Tibial artery (tissue), 4 donors: ENCODE measurements at places on chromosomes 11 and 22.
A peak's percentile ranks its signal among the peaks of the same experiment; 100 is the strongest.

DNA sequence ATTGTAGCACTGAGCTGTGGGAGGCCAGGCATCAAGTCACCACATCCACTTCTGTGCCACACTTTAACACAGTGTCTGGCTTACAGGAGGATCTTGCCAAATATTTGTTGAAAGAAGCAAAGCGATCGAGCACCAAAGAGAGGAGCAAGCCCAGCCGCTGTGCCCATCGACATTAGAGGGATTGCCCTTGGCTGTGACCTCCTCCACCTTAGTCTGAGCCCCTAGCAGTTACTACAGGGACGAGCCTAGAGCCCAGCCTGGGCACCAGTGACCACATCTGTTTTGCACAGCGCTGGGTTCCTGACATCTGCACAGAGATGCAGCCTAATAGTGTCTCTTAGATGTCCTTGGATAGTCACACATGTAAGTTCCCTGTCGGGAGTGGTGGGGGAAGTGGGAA is 17.7 kb downstream of the GRIK4 start:
- DNase-seq: no peak

DNA sequence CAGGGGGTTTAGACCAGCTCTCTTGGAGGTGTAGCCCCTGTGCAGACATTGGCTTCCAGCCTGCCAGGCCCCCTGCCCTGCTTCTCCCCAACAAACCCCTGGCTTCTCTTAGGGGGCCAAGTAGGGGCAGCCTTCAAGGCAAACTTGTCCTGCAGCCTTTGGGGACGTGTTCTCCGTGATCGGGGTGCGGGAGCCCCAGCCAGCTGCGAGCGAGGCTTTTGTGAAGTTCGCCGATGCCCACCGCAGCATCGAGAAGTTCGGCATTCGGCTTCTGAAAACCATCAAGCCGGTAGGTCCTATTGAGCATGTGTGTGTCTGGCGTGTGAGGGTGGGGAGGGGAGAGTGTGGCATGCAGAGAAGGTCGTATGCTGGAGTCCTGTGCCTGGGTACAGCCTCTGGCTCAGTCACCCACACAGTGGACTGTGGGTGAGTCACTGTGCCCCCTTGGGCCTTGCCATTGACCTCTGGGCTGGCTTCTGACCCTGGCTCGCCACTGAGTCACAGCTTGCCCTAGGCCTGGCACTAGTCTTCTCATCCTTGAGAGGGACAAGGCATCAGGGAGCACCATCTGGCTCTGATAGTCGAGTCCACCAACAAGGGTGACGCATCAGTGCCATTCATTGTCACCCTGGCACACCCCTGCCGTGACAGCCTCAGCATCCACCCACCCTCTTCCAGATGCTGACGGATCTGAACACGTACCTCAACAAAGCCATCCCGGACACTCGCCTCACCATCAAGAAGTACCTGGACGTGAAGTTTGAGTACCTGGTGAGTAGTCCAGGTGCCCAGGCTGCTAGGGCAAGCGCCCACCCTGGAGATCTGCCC is 11.4 kb downstream of the SLC16A8 start:
- DNase-seq: no peak

GRCh38 chr11:73585834-73586575 is 11.9 kb downstream of the FAM168A start:
- DNase-seq: no peak

GRCh38 chr11:43576320-43576802 is 104.2 kb upstream of the HSD17B12 start:
- no peak for DNase-seq

GRCh38 chr11:2791521-2792380 is 92.0 kb upstream of the KCNQ1OT1 start:
- peak; percentile 15 for DNase-seq

DNA sequence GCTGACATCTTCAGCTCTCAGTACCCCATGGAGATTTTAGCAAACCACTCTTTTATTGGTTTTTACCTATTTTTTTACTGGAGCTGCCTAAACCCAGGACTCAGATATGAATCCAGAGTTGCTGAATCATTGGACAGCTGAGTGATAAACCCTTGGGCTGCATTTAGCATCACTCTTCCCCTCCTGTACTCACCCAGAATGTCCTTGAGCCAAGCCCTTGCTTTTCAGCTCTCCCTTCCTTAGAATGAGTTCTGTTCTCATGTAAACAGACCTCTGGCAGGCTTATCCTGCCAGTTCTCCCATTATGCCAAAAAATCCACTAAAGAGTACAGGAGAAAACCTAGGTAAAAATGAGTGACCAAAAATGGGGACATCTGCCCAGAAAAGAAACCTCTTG is 200.1 kb upstream of the POU2AF2 start:
- DNase-seq: no peak

- DNase-seq: no peak
Measured at GRCh38 chr11:120517390-120517761, 5.8 kb downstream of the GRIK4 start.

- peak; percentile 62 for DNase-seq
Measured at GRCh38 chr22:28017859-28018258, 98.8 kb upstream of the PITPNB start.

- no peak for DNase-seq
Measured at GRCh38 chr22:42399315-42400271, 32.6 kb downstream of the NFAM1 start.

- DNase-seq: no peak
Measured at GRCh38 chr22:19961868-19962245, 20.2 kb upstream of the TXNRD2 start.

DNA sequence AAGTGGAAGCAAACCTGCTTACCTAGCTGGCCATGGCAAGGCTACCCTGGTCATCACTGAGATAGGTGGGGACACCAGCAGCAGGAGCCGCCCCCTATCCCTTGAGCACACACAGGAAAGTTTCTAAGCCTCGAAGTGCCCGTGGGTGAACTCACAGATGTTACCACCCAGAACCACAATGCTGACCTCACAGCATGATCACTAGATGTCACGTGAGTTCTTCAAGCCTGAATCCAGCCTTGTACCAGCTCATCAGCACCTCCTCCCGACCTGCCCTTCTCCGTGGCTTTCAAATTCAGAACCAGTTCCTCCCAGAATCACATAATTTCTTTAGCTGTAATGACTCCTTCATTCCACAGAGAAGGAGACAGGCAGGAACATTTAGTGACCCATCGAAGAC is 24.7 kb upstream of the TIMP3 start:
- DNase-seq: no peak

DNA sequence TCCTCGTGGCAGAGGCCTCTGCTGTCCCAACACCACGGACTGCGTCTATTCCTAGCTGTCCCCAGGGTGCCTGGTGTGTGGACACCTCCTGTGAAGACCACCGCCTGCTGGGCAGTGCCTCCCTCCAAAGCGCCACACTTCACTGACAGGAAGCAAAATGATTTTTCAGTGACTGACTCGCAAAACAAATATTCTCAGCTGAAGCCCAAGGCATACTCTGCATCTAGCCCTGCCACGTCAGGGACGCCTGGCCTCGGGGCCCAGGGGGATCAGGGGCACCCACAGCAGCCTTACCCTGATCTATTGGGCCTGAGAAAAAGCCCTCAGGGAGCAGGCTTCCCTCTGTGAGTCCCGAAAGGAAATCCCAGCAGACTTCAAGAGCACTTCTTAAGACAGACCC is 2.2 kb downstream of the BRD1 start:
- DNase-seq: no peak

DNA sequence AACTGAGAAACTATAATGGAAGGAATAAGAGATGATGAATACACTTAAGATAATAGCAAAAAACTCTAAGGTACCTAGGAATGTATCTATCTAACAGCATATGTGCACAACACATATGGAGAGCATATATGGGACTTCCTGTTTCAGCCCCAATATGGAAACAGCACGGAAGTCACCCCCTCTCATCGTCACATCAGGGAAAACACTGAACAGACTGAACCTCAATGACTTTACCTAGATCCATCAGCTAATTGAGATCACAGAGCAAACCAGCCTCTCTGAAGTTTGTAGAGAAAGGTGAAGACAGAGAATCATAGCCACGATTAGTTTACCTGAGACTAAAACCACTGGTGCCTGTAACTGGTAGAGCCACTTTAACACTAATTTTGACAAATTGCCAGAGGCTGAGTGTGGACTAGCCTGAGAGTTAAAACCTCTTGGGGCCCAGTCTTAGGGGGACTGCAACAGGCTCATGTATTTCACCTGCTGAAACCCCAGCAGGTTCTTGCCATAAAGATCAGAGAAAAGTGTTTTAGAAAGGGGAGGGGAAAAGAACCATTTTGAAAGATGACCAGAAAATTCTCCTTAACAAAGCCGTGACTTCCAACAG is 722.6 kb downstream of the TBC1D22A start:
- no peak for DNase-seq

- peak; percentile 61 for DNase-seq
Measured at GRCh38 chr11:66852466-66853241, 4.2 kb upstream of the LRFN4 start.

GRCh38 chr11:34656062-34656720 is 35.3 kb downstream of the EHF start:
- DNase-seq: no peak

DNA sequence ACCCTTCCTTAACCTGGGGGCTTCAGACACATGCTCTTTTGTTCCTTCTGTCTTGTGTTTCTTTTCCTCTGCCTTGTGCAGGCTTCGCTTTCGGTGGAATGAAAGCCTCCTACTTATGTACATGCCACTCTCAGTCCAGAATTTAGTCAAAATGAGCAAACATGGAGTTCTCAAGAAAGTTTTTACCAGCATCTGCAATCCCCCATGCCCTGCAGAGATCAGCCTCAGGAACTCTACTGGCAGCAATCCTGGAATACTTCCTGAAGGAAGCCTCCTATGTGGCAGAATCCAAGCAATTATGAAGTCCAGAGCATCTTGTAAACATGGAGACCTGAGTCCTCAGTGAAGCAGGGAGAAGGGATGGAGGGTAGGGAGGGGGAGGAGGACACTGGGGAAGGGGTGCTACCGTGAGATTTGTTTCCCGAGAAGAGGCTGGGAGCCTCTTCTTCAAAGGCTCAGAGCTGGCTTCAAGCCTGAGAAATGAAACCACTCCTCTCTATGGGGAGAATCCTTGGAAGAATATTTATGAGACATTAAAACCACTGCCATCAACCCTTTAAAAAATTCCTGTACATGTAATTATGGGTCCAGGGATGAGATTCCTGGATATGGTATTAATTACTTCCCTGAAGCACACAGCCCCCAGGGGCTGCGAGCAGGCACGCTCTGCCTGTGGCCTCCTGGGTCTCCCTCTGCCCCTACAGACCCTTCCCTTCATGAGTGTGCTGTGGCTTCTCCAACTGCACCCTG is 58.4 kb downstream of the TENM4 start:
- DNase-seq: no peak

DNA sequence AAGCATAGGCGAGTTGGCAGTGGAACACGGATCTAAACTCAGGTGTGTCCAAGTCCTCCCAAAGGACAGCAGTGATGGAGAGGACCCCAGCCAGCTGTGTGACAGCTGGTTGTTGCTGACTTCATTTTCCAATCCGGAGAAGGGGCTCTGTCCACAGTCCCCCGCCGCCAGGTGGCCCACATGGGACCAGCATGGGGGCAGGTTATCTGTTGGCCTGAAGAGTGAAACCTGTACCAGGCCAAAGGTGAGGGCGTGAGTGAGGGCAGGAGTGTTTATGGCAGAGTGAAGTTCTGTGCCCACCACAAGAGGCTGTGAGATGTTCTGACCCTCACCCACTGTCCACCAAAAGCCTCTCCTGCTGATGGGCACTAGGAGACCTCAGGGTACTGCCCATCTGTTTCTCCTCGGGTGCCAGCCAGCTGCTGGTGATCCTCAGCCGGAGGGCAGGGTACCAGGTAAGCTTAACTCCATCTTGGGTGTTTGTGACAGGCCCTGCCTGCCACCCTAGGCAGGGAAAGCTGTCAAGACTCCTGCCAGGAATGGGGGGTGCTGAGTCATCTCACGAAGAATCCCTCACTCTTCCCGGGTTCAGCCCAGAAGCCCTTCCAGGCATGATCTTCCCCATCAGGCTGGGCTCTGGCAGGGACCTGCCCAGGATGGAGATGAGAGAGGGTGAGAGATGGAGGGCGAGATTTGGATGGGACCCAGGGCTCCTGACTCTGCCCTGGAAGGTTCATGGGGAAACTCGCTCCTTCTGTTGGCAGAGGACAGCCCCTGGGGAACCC is 15.5 kb upstream of the TAB1 start:
- no peak for DNase-seq

DNA sequence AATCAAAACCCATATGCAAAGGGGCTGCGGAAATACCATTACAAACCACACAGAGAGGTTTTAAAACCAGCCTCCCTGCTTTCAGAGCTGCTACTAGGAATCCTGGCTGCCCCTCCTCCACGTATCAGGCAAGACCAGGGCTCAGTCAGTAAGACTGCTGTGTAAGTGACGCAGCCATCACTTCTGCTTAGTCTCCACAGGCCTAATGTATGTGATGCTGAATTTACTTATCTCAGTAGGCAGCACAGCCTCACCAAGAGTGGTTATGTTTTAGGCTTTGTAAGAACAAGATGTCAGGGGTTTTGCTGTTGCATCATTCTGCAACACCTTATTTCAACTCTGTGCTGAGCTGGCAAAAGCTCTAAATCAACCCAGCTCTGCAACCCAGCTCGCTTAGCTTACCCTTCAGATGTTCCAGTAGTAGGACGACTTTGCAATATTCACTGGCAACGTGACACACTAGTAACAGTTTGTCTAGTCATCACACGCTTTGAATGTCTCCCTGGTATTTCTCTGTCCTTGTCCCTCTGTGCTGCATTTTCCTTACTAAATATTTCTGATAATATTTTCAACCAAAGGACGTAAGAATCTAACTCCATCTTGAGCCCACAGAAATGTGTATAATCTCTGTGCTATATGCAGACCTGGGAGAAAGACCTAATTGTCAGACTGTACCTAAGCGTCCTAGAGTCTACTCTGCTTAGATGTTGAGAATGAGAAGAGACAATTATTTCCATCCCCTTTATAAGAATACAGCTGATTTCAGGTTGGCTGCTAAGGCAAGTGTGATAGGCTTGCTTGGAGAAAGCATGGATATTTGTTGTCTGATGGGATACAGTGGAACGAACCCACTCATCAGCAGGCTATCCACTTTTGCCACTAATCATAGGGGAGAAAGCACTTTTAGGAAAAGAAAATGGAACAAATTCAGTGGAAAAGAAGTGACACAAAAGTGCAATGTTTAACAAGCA is 72.2 kb downstream of the LARGE2 start:
- DNase-seq: no peak

- peak; percentile 99 for DNase-seq
Measured at GRCh38 chr11:62601372-62602140, at the start of gene MTA2. MTA2 (minus strand) TSS chr11:62601865; CDS start chr11:62601450, 415 bp downstream.

DNA sequence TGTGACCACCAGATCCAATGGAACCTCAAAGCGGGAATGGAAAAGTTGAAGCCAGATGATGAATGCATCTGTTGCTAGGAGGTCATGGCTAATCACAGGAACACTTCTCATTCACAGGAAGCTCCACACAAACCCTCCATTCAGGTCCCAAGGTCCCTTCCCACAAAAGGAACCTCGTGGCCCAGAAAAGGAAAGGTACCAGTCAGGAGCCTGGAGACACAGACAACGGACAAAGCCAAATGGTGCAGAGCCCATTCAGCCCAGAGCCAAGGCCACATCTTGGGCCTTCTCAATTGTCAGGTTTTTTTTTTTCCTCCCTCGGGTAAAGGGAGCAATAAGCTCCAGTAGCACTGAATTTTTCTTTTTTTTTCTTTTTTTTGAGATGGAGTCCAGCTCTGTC is 87.0 kb downstream of the FAM168A start:
- DNase-seq: no peak

GRCh38 chr11:86150847-86151173 is 81.9 kb upstream of the PICALM start:
- no peak for DNase-seq

- no peak for DNase-seq
Measured at GRCh38 chr22:23037429-23038333, 32.6 kb upstream of the GNAZ start.
